ENCODE measurements at places on chromosomes 2 and 18.

DNA sequence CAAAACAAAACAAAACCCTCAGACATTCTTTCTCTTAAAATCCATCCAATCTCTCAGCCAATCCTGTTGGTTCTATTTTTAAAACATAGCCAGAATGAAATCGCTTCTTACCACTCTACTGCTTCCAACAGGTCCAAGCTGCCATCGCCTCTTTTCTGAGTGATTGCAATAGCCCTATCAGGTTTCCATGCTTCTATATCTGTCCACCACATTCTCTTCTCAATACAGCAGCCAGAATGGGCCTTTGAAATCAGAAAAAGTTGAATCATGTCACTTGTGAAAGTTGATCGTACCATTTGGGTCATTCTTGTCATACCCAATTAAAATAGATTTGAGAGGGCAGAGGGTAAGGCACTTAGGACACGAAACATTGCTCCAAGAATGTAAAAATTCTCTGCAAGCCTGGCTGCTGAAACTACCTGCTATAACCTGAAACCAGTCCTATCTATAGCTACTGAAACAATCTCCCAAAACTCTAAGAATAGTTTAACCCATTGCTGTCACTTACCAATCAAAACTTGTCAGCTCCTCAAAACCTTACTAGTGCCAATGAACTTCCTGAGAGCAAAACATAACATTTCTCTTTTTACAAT is 3.3 kb upstream of the MTLN start:
- DNase-seq = no peak

DNA sequence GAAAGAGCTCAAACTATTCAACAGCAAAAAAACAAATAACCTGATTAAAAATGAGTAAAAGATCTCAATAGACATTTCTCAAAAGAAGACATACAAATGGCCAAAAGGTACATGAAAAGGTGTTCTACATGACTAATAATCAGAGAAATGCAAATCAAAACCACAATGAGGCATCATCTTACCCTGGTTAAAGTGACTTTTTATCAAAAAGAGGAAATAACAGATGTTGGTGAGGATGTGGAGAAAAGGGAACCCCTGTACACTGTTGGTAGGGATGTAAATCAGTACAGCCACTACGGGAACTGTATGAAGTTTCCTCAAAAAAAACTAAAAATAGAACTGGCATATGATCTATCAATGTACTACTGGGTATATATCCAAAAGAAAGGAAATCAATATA is 39.8 kb upstream of the TMEM163 start:
- DNase-seq = no peak

DNA sequence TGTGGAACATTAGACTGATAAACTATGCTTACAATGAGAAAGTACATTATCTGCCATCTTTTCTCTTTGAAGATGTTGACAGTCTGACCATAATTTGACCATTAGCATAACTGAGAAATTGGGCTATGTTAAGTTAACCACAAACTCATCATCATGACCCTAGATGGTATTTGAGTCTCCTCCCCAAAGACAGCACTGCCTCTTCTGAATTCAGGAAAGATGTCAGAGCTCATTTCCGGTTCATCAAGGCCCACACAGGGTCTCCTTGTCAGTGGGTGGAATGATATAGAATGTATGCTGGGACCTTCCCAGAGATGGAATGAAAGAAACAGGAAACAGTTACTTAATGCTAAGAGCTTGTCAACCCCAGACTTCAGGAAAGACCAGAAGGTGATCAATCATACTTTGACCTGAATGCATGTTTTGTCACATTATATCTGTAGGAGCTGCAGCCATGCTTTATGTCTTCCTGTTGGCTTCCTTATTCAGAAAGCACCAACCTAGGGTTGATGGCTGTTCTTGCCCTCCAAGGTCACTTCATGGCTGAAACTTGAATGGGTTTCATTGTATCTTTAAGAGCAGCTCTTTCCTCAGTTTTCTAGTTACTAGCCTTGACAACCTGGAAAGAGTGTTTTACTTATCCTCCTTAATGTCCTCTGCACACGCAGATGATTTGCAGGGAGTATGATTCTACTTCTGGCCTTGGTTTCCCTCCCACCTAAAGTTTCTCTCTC is 99.1 kb upstream of the NEUROD1 start:
- no peak for DNase-seq

GRCh38 chr2:75133621-75134570 is 65.4 kb downstream of the TACR1 start:
- no peak for DNase-seq

- DNase-seq = no peak
These were observed 552.5 kb downstream of the DSC3 start for GRCh38 chr18:30489890-30490643.

DNA sequence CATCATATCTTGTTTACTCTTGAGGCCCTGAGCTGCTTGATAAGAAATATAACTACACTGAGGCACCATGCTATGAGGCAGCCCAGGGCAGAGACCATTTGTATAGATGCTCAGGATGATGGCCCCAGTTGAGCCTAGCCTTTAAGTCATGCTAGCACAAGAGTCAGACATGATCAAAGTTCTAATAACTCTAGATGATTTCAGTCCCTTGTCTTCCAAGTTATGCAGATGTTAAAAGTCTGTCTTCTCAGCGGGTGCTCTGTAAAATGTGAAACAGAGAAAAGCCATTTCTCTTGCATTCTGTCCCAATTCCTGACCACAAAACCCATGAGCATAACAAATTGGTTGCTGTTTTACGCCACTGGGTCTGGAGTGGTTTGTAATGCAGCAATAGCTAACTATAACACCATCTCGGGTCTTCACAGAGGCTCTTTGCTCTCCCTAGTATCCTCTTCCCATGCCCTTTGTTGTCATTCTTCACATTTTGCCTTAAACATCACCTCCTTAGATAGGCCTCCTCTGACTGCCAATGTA is 49.6 kb downstream of the NXPH2 start:
- DNase-seq = no peak

DNA sequence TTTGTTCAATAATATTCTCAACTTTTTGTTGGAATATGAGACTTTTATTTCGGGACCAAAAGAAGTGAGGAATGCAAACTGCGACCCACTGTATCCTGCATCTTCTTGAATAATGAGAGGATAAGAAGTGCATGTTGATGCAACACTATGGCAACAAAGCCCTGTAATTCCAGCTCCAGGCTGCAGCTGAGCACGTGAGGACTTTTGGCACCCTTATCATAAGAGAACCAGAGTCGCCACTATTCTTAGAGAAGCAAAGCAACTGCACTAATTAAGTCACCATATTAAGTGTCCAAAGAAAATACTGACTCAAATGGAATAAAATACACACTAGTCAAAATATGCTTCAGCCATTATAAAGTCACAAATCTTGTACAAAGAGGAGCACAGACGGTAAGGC is 65.8 kb downstream of the FAM210A start:
- no peak for DNase-seq

- no peak for DNase-seq
These were observed 3.1 kb upstream of the SERPINB10 start for GRCh38 chr18:63904694-63905093.

GRCh38 chr18:7257426-7257740 is 26.5 kb downstream of the LRRC30 start:
- DNase-seq = no peak

DNA sequence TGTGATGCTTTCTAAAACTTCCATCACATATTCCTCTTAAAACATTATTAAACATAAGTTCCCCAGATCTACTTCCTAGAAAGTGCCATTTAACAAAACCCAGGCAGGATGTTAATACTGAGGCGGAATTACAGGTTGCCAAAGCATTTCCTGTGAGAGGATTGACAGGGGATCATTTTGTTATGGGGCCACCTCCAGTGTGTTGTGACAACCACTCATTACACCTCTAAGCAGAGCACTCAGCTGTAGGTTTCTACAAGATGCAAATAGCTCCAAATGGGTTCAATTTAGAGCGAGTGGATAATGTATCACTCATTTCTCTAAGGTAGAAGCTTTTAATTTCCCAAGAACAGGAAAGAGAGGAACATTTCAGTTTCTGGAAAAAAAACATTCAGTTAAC is 1429.5 kb upstream of the ACVR2A start:
- DNase-seq = no peak

GRCh38 chr18:32441533-32441932 is 29.1 kb downstream of the GAREM1 start:
- no peak for DNase-seq

GRCh38 chr18:12085786-12086185 is 7.9 kb upstream of the ANKRD62 start:
- no peak for DNase-seq

DNA sequence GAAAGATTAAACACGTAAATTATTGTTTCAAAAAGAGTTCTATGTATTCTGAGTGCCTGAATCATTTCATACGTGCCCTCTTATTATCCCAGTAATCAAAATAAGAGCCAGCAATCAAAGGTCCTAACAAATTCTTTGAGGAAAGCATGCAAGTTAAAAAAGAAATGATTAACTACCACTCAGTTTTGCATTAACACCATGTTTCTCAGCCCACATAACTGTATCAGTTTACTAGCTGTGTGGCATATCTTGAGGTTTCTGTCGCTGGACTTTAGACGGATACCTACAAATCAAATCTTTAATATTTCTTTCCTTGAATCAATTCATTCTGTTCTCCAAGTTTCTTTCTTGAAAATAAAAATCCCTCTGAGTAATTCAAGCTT is 668.9 kb upstream of the CHAC2 start:
- no peak for DNase-seq

- no peak for DNase-seq
These were observed 700.8 kb downstream of the RNF144A start for GRCh38 chr2:7618031-7618430.

DNA sequence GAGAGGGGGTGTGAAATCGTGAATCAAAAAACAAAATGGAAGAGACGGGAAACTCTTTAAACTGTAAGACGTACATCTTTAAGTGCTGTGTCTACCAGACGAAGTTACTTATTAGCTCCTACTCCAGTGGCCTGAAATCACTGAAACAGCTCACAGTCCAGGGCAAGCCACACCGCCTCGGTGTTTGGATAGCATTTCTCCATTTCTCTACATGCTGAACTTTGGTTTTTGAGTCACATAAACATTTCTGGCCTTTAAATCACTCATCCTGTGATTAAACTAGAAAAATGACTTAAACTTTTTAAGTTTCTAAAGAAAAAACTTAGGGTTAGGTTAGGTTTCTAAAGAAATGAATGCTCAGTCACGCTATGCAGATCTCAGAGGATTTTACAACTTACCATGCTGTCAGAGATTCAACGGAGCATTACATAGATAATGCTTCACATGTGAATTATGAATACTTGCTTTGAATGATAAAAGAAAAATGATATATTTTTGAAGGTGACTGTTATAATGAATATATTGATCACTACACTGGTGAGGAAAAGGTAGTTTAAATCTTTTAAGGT is 138.4 kb downstream of the MBP start:
- DNase-seq = no peak

DNA sequence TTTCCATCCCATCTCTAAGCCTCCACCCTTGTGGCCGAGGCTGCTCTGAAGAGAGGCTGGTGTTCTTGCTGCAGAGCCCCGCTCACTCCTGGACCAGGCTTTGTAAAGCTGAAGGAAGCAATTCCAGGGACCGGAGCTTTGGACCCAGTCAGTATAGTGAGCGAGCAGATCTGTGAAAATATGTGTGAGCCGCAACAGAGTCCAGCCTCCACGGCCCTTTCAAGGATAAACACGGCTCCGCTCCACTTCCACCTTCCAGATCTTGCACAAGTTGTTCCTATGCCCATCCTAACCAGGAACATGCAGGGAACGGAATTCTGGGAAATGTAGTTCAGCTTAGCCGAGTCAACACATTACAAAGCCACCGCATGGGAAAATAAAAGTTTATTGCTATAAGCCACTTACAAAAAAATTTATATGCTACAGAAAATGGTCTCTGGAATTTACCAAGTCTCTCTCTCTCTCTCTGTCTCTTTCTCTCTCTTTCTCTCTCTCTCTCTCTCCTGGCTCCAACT is 151.7 kb upstream of the ZNF521 start:
- DNase-seq = peak; percentile 1

DNA sequence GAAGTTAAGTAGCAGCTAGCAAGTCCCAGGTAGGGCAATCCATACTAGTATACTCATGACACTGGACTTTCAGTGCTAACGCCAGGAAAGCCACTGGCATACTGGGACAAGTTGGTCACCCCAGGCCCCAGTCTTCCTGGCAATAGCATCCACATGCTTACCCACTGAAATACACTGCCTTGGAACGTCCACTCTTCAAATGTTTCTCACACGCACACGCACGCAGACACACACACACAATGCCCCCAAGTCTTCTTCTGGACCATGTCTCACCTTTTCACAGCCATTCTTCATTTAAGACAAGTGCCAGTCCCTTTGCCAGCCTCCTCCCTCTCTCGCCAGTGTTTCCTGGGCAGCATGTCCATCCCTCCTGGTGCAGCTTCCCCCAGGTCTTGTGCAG is 8.7 kb upstream of the TEX261 start:
- DNase-seq = no peak

- DNase-seq = no peak
These were observed 98.8 kb upstream of the EML6 start for GRCh38 chr2:54624591-54625071.

DNA sequence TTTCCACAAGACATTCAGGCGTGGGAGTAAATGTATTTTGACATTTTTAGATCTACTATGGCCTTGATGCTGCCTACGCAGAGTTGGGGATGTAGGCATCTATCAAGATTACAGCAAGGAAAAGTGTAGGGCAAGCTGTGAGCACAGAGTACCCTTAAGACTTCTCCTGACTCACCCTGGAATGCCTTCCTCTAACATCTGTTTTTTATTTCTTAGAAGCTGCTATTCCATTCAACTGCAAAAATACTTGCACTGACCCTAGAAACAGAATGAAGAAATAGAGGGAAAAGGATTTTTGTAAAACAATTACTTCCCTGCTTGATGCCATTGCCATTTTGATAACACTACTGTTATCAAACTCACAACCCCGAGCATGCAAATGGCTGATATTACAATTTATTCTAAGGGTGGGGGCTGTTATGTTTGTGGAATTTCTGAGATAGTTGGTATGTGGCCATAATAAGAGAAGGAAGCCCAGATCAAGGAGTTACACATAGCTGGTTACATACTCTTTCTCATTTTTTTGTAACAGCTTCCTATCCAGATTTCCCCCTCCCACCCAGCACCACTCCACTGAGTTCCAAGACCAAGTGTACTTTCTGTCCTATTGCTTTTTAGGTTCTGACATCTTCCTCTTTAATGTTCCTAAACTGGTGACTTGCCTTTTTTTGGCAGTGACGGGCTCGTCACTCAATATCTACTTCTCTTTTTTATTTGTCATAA is 6.0 kb upstream of the ROCK1 start:
- DNase-seq = no peak

- no peak for DNase-seq
These were observed 181.8 kb upstream of the PARD3B start for GRCh38 chr2:204363513-204363912.

GRCh38 chr2:124080281-124081153 is 55.4 kb downstream of the CNTNAP5 start:
- DNase-seq = no peak
